Lower leg skin (tissue), 4 donors: ENCODE measurements at places on chromosomes 2 and 18. TPM values are rescaled to one million over a fixed set of nuclear protein-coding genes. Genes with fewer than 3 reads are reported as not detected.

DNA sequence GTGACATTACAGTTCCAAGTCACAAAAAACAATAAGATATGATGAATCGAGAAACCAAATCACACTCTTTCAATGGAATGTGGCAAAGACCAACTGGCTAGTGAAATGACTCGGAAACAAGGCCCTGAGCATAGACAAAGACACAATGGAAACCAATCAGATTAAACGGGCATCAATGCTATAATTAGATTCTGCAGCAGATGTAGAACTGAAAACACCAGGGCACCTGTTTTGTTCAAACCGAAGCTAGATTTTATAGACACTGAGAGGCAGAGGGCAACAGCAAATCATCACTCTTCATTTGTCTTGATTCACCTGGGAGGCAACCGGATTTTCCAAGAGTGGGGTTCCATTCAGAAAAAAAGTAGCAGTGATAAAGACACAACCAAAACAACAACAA lies 92.8 kb upstream of the BARD1 start:
- no peak for DNase-seq

GRCh38 chr18:53749766-53750165 lies 474.7 kb downstream of the MBD2 start:
- DNase-seq, result no peak

- DNase-seq, result no peak
Observed at GRCh38 chr2:239253264-239253663, 147.6 kb downstream of the HDAC4 start.

- no peak for DNase-seq
Observed at GRCh38 chr2:42163444-42164045, 5.6 kb upstream of the EML4 start.

DNA sequence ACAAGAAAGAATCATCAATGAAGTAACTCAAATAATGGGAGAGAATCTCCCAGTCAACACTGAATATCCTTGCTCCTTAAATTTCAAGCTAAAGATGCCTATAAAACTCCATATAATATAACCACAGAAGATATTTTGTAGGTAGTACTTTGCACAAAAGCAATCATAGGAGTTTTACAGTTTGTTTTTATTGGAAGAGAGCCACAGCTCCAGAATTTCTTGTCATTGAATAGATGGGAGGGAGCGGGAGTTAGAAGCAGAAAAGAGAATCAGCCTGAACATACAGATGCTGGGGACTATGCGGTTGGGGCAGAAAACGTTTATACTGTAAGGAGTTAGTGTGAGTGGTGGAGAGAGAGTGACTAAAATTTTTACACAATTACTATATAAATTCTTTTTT lies 18.3 kb upstream of the SMAD4 start:
- DNase-seq, result no peak

- DNase-seq, result no peak
Observed at GRCh38 chr2:189057316-189057715, 83.1 kb downstream of the COL3A1 start.

Gene GCG
- not detected for total RNA-seq

Gene MROH2A
- not detected for total RNA-seq
